Activated CD4-positive, alpha-beta T cell treated with anti-CD3 and anti-CD28 coated beads for 48 hours (primary cell): ENCODE measurements at places on chromosomes 13 and 19.

DNA sequence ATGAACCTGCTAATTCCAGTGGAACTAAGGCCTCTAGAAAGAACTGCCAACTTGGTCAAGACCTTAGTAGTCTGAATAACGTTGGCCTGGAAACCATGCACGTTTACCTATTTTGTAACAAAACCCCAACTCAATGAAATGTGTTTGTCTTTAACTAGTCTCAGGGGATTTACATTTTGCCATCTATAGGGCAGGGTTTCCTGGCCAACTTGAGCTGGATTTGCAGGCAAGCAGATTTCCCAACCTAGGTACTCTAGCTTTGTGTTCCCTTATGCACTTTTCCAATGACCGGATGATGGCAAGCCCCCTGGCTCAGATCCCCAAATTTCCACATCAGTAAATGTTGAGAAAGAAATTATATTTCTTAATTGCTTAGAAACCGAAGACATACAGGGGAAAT lies 114.5 kb downstream of the IRS2 start:
- DNase-seq, result no peak

GRCh38 chr19:58498316-58499020 lies 13.3 kb downstream of the SLC27A5 start:
- no peak for DNase-seq

DNA sequence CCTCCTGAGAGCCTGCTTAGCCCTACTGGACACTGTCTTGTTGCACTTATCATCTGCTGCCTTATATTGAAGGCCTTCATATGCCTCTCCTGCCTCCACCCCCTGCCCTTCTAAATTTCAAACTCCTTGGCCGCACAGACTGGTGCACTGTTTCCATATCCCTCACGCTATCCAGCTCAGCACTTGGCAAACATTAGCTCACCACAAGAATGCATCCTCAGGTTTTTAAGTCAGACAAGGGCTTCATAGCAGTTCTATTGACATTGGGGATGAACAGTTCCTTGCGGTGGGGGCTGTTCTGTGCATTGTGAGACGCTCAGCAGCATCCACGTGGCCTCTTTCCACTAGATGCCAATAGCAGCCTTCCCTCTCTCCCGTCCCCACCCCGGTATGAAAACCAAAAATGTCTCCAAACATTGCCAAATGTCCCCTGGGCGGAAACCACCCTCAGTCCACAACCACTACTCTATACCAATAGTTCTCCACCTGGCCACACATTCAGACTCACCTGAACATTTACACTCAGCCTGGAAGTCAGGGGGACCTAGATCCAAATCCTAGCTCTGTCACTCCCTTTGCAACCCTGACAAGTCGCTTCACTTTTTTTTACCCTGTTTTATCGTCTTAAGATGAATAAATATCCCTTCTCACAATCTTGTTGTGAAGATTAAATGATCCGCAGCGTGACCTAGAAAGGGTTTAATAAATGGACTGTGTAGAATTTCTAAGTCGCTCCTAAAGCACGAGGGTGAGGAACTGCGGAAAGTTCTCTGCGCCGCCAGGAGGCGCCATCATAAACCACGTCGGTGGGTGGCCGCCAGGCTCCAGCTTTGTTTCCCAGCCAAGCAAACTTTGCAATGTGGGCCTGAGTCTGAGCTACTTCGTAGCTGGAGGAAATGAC lies 3.6 kb upstream of the CEACAM3 start:
- peak; percentile 76 for DNase-seq

- no peak for DNase-seq
Measured at GRCh38 chr19:32916969-32917615, 47.5 kb upstream of the SLC7A9 start.

GRCh38 chr13:42812316-42812715 lies 30.9 kb downstream of the FAM216B start:
- DNase-seq, result no peak

DNA sequence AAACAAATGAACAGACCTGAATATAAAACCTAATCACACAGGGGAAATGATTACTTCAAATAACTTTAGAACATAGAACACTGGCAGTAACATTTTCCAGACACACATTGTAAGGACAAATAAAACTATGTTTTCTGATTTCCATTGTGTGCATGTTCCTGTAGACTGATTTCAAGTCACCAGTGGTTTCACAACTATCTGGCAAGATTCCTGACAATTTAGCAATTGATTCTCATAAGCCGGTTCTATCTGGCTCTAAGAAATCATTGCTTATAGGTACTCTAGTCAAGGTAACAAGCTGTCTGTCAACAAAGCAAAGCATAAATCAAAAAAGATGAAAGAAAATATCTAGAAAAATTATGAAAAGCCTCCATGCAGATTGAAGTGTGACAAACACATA lies 19.6 kb upstream of the PCCA start:
- no peak for DNase-seq

DNA sequence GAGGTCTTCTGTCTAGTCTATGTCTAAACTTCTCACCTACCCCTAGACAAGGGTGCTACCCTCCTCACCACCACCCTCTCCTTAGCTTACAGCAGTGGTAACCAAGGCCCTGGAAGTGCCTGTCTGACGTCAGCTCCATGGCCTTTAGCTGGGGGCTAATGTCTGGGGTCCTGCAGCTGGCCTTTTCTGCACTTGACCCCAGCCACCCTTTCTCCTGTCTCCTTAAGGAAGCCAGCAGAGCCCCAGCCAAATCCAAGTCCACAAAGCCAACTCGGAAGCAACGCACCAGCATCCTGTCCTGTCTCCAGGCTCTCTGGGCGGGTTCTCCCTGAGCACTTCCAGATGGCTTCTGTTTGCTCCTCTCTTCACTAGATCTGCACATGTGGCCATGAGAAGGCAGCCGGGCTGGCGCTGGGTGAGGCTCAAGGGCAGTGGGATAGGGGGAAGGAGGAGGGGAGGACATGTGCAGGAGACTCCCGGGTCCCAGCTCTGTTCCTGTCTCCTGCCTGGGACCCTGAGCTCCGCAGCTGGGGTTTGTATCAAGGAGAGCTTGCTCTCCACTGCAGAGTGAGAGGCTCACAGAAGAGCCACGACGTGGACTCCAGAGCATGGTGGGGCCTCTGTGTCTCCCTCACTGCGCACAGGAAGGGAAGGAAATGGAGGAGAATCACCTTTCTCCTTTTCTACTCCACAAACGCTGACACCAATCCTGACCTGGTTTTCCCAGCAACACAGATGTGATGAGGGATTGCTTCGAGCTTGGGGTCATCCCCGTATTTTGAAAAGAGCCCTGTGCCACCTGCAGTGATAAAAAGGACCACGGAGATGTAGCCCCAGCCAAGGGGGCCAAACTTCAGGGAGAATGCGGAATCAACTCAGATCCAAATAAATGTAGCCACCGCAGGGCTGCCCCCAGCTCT lies 204.2 kb downstream of the USP12 start:
- no peak for DNase-seq

- no peak for DNase-seq
Measured at GRCh38 chr19:21841488-21842097, 5.6 kb upstream of the ZNF43 start.

- DNase-seq, result no peak
Measured at GRCh38 chr13:107043021-107043956, 475.4 kb upstream of the ARGLU1 start.

GRCh38 chr19:54178581-54179261 lies 5.8 kb upstream of the TMC4 start:
- DNase-seq, result peak; percentile 62

DNA sequence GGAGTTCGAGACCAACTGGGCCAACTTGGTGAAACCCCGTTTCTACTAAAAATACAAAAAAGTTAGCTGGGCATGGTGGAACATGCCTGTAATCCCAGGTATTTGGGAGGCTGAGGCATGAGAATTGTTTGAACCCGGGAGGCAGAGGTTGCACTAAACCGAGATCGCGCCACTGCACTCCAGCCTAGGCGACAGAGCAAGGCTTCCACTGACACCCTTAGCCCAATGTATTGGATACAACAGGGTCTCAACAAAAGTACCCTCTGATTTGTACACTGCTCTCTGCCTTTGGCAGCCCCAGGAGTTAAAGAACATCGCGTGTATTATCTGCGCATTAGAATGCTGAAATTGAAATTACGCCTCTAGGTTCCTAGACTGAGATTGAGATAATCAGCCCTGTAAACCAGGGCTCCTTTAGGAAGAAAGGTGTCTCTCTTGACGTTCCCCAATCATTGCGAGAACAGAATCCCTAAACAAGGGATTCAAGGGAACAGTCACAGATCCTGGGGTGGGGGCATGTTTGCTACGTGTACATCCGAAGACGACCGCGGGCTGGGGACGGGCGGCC lies 21.9 kb downstream of the IPO5 start:
- peak; percentile 10 for DNase-seq

GRCh38 chr19:1904860-1905109 lies 414 bp upstream of the ADAT3 start:
- DNase-seq, result no peak

GRCh38 chr19:16522559-16523377 lies 19.5 kb downstream of the CHERP start:
- no peak for DNase-seq

DNA sequence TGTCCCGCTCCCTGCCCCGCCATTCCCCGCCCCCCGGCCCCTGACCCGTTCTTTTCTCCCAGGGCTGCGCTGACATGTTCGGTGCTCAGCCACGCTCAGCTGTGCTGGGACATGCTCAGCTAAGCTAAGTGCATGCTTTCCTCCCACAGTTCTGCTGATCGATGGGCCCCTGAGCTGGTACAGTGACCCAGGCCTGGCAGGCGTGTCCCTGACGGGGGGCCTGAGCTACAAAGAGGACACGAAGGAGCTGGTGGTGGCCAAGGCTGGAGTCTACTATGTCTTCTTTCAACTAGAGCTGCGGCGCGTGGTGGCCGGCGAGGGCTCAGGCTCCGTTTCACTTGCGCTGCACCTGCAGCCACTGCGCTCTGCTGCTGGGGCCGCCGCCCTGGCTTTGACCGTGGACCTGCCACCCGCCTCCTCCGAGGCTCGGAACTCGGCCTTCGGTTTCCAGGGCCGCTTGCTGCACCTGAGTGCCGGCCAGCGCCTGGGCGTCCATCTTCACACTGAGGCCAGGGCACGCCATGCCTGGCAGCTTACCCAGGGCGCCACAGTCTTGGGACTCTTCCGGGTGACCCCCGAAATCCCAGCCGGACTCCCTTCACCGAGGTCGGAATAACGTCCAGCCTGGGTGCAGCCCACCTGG lies 3.7 kb downstream of the TNFSF9 start:
- DNase-seq, result no peak

GRCh38 chr13:39110518-39111097 lies 72.4 kb downstream of the NHLRC3 start:
- DNase-seq, result no peak

- no peak for DNase-seq
Measured at GRCh38 chr19:6061376-6062130, 48.7 kb downstream of the RFX2 start.

DNA sequence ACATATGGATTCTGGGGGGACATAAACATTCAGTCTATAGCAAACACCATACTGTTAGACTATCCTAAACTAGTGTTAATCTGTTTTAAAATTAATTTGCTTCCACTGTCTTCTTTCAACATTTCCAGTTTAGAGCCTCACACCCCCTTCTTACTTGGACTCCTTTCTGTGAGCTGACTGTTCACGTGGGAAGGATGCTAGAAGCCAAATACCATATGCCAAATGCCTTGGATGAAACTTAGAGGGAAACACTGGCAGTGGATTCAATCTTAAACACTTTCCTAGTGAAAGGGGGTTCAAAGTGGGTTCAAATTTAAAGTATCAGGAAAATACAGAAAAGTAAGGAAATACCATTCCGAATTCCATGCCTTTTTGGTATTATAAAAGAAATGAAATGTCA lies 113.6 kb downstream of the HS6ST3 start:
- DNase-seq, result no peak

GRCh38 chr13:42762917-42763316 lies 18.5 kb upstream of the FAM216B start:
- DNase-seq, result no peak

DNA sequence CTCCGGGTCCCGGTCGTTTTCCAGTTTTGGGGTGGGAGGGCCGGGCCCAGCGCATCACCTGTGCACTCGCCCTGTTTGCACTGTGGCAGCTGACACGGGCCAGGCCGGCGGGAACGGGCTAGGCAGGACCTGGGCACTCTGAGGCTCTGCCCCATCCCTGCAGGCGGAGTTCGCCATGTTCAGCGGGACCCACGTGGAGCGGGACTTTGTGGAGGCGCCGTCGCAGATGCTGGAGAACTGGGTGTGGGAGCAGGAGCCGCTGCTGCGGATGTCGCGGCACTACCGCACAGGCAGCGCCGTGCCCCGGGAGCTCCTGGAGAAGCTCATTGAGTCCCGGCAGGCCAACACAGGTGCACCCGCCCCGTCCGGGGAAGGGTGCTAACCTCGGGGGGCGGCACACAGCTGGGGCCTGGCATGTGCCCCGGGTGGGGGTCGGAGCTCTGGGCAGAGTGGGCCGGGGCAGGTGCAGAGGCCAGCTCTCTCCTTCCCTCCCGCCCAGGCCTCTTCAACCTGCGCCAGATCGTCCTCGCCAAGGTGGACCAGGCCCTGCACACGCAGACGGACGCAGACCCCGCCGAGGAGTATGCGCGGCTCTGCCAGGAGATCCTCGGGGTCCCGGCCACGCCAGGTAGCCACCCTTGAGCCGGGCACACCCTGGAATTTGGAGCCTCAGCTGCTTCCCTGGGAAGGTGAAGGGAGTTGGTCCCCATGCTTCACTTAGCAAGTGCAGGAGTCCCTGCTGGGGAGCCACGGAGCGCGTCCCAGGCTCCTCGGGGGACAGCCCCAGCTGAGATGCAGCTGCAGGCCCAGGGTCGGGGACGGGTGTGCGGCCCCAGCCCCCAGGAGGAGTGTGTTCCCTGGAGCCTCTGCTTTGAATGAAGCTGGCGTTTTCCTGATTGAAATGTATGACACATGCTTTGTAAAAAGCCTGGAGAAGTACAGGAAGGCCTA lies 9.3 kb upstream of the ZNF554 start:
- no peak for DNase-seq

- DNase-seq, result no peak
Measured at GRCh38 chr19:50418176-50419021, at the start of gene SPIB. TSS of gene SPIB (plus strand) at chr19:50418938. CDS start at chr19:50418963, 25 bp downstream.

- DNase-seq, result no peak
Measured at GRCh38 chr13:75802161-75802560, 166.0 kb downstream of the LMO7 start.

DNA sequence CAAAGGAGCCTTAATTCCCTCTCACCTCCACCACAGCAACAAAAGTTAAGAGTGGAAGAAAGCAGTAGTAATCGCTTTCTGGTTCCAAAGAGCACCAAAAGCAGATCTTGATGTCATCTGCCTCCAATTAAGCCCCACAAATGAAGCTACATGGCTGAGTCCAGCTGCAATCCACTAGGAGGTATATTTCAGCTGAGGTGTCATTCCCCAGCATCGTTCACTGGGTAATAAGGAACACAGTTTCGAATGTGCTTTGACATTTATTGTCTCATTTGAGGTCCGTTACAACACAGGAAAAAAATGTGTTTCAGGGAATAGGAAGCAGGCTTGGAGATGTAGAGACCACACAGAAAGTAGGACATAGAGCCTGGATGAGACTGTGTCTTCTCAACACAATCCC lies 190.4 kb downstream of the DCLK1 start:
- DNase-seq, result no peak

DNA sequence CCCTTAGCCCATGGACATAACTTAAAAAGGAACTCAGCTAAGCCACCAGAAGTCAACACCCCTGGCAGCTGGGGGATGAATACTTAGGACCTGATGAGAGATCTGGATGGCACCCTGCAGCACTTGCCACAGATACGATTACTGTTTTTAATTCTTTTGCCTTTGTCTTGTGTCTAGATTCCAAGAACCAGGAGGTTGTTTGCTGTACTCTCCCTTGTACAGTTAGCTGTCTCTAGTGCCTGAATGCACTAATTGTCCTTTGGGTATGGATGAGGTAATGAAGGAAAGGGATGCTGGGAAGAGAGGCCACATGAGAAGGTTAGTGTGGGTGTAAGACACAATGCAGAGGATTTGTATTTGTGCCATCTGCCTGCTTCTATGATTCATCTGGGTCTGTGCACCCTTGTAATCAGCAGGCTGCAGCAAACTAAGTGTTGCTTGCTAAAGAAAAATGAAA lies 385.8 kb downstream of the KCNRG start:
- DNase-seq, result no peak
